ENCODE measurements at places on chromosomes 4 and X.
A peak's percentile ranks its signal among the peaks of the same experiment; 100 is the strongest.

DNA sequence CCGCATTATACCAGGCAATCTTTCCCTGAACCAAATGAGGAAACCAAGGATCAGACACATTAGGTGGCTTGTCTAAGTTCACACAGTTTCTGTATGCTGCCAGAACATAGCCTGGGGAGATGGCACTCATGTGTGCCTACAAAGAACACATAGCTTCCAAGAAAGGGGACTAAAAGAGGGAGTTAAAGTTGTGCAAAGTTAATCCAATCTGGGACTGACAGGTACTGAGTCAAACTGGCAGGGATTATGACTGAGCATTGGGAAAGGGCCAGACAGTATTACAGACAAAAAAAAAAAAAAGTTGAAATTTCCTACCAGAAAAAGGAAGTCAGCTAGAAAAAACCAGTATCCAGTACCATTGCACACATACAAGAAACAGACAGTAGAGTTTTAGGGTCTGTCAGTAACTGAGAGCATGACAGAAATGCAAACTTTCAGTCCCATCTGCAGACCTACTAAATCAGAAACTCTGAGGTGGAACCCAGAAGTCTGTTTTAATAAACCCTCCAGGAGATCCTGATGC is 37.2 kb downstream of the ADAMTS3 start:
- no peak for DNase-seq

GRCh38 chr4:125132729-125133128 is 182.0 kb upstream of the FAT4 start:
- no peak for DNase-seq

DNA sequence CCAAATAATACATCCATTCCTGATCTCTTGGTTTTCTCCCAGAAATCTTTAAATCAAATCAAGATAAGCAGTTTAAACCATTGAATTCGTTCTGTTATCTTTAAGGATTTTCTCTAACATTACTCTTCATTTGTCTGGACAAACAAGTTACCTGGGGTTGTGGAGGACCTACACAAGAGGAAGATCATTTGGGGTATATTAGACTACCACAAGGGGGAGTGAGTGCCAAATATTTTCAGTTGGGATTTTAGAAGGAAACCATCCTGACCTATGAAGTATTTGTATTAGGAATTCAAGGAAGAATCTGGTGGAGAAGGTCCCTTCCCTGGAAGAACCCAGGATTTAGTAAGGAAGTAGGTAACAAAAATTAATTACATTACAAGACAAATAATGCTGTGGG is 12.0 kb upstream of the DCHS2 start:
- peak; percentile 11 for DNase-seq

- peak; percentile 78 for DNase-seq
These were observed 496.3 kb downstream of the PDGFC start for GRCh38 chr4:156475322-156475721.

DNA sequence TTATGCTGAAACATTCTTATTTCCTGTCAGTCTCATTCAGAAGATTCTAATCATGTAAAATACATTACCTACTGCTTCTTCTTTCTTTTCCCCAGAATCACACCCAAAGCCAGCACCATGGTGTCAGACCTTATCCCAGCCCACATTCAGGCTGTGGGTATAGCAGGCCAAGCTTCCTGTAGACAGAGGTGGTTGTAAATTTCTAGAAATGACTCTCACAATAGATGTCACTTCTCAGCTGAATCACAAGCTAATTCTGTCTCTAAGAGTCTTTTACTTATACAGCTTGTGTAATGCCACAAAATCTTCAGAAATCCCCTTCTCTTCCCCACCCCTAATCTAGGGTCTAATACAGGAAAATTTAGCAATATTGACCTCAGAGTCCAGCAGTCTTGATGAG is 239.6 kb downstream of the PARM1 start:
- no peak for DNase-seq

GRCh38 chr4:145956288-145956890 is 17.8 kb upstream of the ZNF827 start:
- DNase-seq, result peak; percentile 56

DNA sequence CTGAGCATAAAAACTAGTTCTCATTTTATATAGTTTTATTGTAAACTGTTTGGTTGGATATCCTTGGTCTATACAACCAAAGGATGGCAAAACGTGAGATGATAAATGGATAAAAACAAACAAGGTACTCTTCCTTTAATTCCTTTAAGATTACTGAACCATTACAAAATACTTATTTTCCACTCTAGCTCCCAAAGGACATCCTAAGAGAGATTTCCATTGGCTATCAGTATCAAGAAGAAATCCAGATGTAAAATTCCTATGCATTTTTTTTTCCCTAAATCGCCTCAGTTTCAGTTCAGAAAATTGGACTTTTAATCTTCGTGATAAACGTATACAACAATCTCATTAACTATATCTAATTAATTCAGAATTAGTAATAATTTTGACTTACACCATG is 2.3 kb downstream of the FBXL5 start:
- DNase-seq, result no peak

DNA sequence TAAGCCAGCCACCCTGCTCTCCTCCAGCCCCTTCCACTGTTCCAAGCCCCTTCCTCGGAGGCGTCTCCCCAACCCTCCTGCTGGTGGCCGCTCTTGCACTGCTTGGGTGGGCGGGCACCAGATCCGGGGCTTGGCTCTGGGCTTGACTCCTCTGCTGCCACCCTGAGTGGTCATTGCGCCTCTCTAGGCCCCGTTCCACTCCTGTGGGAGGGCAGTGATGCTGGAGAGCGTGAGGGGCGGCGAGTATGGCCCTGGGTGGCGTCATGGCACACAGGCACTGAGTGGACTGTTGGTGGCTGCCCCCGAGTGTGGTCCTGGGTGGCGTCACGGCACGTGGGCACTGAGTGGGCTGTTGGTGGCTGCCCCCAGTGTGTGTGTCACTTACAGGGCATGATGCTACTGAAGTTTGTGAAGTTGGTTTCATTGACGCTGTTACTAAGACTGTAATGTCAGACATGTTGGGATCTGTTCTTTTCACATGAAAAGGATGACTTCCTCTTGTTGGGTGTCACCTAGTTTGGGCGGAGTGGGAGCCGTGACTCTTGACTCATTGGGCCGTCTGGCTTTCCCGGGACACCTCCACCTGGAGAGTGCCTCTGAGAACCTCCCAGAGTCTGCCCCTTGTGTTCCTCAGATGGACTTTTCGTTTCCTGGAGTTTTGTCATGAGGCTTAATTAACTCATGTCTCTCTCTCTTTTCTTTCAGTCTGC is 55.9 kb upstream of the HGFAC start:
- DNase-seq, result no peak

GRCh38 chr4:173855015-173855414 is 325.0 kb upstream of the HAND2 start:
- no peak for DNase-seq

GRCh38 chrX:17732138-17732783 is 5.0 kb upstream of the SCML1 start:
- peak; percentile 66 for DNase-seq

DNA sequence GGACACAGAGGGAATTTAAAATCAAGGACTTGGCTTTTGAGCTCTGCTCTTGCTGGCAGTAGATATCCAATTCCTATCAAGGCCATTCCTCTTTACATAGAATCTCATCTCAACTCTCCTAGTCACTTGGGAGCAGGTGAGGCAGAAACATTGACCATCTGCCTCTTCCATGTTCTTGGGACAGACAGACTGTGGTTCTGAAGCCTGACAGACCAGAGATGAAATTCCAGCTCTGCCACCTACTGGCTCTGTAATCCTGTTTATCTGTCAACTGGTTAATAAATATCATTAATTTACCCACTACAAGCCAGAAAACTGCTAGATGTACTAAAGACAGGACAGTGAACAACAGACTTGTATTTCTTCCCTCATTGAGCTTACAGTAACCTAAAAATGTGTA is 300.8 kb downstream of the ADGRL3 start:
- no peak for DNase-seq

DNA sequence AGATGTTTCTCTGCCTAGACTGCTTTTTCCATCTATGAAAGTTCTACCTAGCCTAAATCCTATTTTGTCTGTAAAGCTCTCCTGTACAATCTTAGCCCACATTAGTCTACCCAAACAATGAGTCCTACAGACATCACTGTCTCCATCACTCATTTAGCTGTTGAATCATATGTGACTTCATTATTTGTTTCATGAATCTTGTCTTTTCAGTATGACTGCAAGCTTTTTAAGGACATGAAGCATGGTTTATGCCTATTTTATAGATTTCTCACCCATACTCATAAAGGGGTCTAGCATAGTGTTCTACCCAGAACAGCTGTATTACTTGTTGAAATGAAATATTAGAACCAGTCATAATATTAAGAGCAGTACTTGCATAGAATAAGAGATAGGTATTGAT is 13.0 kb downstream of the AMMECR1 start:
- no peak for DNase-seq

GRCh38 chr4:141642711-141643110 is 6.3 kb downstream of the IL15 start:
- no peak for DNase-seq

DNA sequence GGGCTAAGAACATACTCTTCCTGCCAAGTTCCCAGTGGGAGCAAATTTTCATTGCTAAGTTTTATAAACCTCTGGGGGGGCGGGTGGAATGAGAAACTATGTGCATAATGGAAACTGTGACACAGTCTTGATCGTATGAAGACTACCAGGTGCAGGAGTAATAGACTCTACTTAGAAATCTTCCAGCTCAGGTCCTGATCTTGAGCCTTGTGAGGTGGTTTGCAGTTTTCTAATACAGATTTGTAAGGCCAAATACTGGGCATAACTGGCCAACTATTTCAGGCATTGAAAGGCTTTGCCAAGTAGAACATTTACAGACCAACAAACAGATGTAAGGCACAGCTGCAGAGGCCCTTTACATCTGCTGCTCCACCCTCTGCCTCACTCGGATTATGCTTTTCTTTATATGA is 89.7 kb upstream of the CBR4 start:
- peak; percentile 78 for DNase-seq

- no peak for DNase-seq
These were observed 27.7 kb downstream of the HTT-AS start for GRCh38 chr4:3046623-3047022.

DNA sequence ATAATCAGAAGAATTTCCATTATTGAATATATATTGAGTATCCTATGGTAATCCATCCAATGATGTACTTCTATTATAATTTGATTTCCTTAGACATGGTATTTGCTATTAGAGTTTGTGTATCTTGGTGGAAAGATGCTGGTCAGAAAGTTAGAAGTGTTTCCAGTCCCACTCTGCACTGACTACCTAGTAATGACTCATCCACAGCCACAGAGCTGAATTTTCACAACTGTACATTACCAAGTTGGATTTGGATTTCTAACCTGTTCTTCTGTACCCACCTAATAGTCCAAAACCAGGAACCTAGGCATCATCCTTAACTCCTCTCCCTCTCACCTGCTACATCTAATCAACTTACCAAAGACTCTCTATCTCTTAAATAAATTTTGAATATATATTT is 145.4 kb downstream of the REELD1 start:
- DNase-seq, result no peak

DNA sequence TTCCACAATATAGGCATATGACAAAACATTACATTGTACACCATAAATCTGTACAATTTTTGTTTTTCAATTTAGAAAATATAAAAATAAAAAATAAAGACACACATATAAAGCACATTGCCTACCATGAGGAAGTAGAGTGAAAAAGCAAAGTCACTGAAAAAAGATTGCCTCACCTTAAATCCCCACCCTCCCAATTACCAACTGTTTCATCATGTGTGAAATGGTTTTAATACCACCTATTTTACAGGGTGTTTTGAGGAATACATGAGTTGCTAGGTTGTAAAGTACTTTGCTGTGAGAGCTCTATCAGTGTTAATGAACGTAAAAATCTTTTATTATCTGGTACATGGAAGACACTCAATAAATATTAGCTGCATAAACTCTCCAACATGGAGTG is 373.6 kb upstream of the NDST3 start:
- no peak for DNase-seq

DNA sequence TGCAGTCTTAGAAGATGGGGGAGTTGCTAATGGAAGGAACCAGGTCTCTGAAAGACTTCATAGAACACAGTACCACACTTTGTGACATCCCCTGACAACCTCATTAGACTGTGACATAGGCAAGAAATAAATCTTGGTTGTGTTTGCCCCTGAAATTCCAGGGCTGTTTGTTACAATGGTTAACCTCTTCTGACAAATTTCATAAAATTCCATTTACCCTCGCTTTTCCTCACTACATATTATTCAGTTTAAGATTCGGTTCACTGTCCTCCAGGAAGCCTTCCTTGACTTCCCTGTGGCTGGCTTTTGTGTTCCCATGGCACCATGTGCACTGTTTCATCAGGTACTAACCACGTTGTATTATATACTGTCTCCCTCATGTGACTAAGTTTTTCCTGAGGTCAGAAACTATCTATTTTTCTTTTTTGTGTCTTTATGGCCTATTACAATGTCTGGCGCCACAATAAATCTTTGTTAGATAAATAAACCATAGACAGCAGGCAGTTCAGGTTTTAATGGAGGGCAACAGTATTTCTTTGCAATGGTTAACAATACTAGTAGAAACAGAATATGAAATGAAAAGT is 54.2 kb downstream of the ATXN3L start:
- DNase-seq, result no peak

- no peak for DNase-seq
These were observed 131.2 kb downstream of the SCFD2 start for GRCh38 chr4:53234669-53235068.

- DNase-seq, result no peak
These were observed 119.5 kb downstream of the GC start for GRCh38 chr4:71664366-71664765.

GRCh38 chr4:15378062-15378461 is 49.8 kb upstream of the C1QTNF7 start:
- DNase-seq, result peak; percentile 70

DNA sequence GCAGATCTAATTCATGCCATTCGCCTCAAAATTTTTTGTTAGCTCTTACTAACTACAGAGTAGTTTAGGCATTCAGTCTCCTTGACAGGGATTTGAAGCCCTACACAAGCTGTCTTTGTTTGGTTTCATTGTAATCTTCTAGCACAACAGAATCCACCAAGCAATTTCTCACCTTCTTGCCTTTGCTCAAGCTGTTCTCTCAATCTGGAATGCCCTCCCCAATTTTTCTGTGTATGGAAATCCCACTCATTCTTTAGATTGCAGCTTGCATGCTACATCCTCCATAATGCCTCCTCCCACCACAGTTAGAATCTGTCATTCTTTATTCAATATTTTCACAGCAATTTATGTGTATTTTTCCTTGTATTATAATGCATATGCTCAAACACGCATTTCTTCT is 63.7 kb downstream of the C4orf51 start:
- no peak for DNase-seq

All from fibroblast of skin of scalp (primary cell).